ENCODE measurements at places on chromosomes 11 and 22.

- DNase-seq = no peak
These were observed 890.9 kb upstream of the TENM4 start for GRCh38 chr11:80331694-80332093.

GRCh38 chr11:76033699-76034098, 172.6 kb downstream of the WNT11 start:
- no peak for DNase-seq

- DNase-seq = no peak
These were observed 19.3 kb upstream of the SHISAL1 start for GRCh38 chr22:44331881-44332714.

- DNase-seq = no peak
These were observed 320.5 kb downstream of the DDX10 start for GRCh38 chr11:108985236-108985944.

DNA sequence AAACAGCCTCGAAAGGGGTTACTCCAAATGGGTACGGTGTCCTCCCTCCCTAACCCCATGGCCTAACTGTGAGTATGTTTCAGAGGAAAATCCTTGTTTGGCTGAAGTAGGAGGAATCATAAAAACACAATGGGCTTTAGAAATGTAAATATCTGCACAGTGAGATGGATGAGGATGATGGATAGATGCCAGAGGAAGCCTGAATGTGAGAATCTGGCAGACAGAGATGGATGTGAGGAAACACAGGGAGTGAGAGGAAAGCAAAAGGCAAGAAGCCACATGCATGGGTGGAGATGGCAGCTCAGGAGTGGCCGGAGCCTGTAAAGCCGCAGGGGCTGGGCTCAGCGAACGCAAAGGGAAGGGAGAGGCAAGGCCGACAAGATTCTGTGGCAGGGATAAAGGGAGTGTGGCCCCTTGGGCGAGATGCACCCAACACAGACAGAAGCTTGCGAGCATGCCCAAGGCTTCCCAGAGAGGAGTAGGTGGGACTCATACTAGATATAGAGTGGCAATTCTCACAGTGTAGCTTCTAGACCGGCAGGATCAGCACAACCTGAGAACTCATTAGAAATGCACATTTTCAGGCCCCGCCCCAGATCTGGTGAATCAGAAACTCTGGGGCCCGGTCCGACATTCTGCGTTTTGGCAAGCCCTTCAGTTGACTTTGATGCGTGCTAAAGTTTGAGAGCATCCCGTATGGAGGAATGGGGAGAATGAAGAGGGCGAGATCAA, 237.3 kb upstream of the CADM1 start:
- DNase-seq = peak; percentile 32

GRCh38 chr22:17443405-17444203, 74.3 kb downstream of the CECR2 start:
- no peak for DNase-seq

- peak; percentile 92 for DNase-seq
These were observed 33.6 kb upstream of the MMP7 start for GRCh38 chr11:102564110-102564509.

DNA sequence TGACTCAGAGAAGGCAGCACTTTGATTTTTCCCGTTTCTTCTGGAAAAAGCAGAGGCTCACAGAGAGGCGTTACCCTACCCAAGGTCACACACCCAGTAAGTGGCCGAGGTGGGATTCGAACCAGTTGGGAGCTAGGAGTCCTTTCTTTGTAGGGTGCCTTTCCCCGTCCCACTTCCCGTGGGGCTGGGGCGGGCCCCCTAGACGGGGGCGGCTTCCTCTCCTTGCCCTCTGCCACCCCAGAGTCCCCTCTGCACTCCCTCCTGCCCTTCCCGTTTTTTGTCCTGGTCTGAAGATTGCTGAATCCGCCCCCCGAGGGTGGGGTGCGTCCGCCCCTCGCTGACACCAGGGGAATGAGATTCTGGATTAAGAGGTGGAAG, 747 bp downstream of the TPCN2 start:
- DNase-seq = no peak

DNA sequence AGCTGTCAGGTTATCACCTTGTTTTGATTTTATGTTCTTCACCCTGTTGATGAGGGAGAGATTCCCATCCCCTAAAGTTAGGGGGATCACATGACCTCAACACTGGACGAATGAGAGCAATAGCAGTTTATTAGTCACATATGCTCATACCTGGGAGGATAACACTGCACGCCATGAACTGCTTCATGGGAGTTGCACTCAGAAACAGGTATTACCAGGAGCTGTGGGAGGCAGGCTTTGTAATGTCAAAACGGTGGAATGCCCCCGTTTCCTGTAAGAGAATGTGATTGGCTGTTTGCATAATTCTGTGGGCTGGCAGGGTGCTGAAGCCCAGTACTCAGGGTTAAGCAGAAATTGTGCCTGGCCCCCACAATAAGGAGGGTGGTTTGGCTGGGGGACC, 3.2 kb upstream of the THY1 start:
- DNase-seq = no peak

DNA sequence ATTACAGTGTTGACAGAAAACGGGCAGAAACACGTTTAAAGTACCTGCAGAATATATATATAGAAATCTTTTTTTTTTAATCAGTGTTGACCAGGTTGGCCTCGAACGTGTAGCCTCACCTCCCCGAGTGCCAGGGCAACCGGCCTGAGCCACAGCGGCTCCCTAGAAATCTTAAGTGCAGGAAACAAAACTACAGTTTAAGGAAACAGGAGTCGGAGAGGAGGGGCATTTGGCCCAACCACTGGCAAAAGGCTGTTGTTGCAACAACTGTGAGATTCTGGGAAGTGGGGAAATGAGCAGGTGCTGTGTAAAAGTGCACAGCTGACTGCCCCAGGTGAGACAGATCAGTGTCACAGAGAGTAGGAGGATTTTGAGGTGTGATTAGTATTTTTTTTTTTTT, 3.7 kb downstream of the YWHAH start:
- DNase-seq = no peak

DNA sequence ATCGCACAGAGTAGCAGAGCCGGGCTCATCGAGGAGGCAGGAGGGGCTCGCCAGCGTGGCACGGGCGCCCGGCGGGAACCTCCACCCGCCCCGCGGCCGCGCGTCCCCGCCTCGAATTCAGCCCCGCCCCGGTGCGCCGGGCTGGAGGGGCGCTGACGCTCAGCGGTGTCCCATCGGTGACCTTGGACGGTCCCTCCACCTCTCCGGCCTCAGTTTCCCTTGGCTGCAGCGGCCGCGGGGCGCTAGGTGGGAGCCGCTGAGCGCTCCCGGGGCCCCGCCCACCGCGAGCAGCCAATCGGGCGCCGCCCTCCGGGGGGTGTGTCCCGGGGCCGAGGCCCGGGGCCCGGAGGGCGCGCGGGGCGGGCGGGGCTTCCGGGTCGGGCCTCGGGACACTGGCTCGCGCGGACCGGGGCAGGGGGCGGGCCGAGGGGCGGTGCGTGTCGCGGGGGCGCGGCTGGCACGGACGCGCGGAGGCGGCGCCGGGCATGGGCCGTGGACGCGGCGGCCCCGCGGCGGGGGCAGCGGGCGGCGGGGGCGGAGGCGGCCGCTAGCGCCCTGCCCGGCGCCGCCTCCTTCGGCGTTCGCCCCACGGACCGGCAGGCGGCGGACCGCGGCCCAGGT, at the start of gene PPARA:
TSS of gene PPARA (plus strand) at position 493 of the 621 bp plus-strand sequence. CDS start 47,858 bp downstream, outside the sequence.
- peak; percentile 59 for DNase-seq

GRCh38 chr11:60161107-60161506, 21.8 kb downstream of the MS4A6A start:
- DNase-seq = no peak

DNA sequence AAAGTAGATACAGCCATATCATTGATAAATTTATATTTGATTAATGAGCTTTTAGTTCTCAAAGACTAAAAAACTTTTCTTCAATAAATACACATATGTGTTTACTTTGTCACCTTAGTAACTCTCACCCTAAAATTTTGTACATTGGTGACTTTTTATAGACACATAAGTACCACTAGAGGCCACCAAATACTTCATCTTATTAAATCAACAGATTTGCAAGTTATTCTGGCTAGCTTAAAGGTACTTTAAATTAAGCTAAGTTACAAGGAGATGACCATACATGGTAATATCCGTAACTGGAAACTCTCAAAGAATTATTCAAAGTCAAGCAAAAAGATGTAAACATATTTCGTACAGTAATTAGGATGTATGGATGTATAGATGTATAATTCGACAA, 112.2 kb downstream of the SBF2 start:
- no peak for DNase-seq

DNA sequence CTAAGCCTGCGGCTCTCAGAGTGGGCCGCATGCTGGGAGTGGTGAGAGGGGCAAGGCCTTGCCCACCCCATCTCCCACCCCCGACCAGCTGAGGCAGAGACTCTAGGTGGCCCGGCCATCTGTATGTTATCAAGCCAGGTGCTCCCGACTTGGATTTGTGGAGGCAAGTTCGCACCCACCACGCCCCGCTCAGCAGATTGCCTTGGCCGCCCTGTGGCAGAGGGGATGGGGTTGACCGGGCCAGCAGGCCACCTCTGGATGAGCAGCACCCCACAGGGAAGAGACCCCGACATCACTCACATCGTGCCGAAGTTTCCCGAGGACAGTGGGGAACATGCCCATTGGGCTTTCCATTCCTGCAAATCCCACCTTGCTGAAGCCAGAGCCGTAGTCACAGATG, 40.8 kb downstream of the DHCR7 start:
- no peak for DNase-seq

GRCh38 chr11:91459840-91460239, 764.8 kb upstream of the FAT3 start:
- DNase-seq = no peak

- DNase-seq = no peak
These were observed 14.7 kb upstream of the CHRNA10 start for GRCh38 chr11:3685923-3686322.

- DNase-seq = peak; percentile 71
These were observed 2.6 kb downstream of the MARK2 start for GRCh38 chr11:63841554-63841953.

DNA sequence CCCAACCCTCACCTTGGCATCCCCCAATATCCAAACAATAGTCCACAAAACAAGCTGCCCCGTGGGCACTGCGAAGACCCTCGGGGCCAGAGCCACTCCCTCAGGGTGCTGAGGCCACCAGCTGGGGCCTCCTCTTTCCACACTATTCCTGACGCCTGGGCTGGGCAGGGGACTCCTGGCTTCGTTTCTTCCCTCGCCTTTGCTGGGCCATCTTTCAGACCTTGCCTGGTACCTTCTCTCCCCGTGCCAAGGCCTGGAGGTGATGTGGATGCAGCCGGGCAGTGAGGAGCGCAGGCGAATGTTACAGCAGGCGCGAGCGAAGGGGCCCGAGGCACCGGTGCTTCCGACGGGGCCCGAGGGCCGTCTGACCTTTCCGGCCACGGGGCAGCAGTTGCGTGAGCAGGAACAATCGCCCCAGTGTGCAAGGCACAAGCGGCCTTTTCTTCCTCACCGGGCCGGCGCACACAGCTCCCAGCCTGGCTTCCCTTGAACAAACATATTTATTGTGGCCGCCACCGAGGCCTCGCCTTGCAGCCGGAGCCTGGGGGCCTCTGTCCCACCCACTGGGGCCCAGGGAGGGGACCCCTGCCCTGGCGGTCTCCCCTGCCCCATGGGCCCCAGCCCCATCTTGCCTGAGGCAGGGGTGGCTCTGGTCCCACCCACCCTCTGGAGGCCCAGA, 32.6 kb upstream of the KCNQ1OT1 start:
- DNase-seq = no peak

DNA sequence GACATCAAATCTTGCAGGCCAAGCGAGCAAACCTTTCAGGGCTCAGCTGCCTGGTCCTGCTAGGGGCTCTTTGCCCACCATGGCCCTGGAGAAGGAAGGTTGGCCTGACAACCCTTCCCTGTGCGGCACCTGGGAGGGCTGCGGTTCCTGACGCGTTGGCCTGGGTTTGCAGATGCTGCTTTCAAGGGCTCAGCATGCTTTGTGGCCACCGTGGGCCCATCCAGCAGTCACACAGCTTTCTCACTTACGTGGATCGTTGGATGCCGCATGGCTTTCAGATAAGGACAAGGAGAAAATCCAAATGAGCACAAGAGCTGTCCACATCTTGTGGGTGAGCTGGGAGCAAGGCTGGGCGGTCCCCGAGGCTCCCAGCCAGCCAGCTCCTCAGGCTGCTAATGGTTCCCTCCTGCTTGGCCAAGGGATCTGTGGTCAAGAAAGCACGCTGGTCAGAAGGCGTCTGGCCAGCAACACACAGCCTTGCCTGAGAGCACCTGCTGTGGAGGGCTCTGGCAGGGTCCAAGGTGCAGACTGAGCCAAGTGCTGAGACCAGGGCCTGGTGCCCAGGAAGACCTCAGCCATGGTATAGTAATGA, 8.2 kb downstream of the C11orf24 start:
- DNase-seq = no peak

DNA sequence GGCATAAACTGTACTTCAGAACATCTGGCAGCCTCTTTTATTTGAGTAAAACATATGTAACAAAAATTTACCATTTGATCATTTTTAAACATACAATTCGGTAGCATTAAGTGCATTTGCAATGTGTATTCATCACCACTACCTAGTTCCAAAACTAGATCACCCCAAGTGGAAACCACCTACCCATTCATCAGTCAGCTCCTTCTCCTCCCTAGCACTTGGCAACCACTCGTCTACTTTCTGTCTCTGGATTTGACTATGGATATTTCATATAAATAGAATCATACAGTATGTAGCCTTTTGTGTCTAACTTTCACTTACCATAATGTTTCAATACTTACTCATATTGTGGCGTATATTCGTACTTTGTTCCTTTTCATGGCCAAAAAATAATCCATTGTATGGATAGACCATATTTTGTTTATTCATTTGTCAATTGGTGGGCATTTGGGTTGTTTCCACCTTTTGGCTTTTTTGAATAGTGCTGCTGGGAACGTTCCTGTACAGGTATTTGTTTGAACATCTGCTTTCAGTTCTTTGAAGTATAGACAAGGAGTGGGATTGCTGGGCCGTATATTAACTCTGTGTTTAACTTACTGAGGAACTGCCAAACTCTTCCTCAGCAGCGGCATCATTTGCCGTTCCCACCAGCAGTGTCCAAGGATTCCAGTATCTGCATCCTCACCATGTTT, 27.2 kb upstream of the ADORA2A start:
- no peak for DNase-seq

DNA sequence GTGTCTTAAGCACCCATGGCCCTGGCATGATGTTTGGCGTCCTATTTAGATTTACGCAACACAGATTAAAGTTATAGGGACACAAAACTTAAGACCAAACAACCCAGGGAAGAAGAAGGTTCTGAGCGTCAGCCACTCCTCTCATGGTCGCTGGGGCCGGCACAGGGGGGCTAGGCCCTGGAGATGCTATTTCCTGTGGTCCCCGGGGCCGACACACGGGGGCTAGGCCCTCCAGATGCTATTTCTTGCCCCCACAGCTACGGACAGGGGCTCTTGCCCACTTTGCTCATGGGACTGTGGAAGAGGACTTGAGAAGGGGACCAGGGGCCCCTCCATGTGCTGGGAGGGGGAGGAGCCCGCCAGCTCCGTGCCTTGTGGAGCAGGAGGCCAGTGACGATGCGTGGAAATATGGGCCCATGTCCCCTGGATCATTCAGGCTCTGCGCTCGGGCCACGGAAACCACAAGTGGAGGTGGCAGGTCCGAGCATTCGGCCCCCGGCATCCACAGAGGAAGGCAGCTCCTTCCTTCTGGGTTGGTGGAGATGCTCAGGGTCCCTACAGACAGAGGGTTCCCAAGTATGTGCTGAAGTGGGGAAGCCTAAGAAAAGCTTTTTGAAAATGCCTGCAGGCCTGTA, 711.1 kb downstream of the BRD1 start:
- no peak for DNase-seq
